CD4-positive, alpha-beta T cell treated with Interferon gamma for 1 hour (primary cell): ENCODE measurements at places on chromosomes 16 and 17.

DNA sequence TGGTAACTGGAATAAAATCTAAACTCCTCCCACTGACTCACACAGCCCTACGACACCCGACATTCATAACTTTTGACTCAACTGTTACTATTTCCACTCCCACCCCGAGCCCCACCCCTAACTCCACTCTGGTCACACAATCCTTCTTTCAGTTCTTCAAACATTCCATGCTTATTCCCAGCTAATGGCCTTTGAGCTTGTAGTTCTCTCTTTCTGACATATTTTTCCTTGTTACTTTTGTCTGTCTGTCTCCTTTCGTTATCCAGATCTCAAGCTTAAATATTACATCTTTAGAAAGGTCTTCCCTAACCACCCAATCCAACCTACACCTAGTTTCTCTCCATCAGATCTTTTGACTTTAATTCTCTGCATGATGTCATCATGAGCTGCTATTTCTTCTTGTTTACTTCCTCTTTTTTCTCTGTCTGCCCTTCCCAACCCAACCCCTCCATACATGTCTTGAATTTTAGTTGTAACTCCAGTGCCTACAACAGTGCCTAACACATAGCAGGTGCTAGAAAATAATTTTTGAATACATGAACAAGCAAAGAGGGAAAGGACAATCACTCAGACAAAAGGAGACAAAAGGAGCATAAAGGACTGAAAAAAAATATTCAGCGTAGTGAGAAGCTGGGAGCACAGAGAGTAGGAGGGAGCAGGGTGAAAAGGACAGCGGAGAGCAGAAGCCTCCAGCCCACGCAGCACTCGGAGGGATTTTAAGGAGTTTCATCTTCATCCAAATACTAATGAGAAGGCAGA lies 65.2 kb upstream of the SMIM36 start:
- no peak for DNase-seq

- no peak for DNase-seq
Observed at GRCh38 chr16:78494674-78495073, 395.2 kb downstream of the WWOX start.

DNA sequence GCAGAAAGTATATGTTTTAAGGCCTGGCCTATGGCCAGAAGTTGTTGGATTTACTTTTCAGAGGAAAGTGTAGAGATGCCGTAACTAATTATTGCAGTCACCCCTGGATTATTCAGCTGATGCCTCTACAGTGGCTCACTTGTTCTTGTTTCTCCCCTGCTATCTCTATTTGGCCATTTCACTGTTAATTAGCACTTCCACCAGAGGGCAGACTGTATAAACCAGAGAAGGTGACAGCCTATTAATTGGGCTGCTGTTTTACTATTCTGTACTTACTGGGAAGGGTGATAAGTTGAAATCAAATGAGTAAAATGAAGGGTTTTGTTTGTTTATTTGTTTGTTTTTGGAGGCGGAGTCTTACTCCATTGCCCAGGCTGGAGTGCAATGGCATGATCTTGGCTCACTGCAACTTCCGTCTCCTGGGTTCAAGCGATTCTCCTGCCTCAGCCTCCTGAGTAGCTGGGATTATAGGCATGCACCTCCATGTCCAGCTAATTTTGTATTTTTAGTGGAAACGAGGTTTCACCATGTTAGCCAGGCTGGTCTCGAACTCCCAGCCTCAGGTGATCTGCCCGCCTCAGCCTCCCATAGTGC lies 66.0 kb downstream of the CDK12 start:
- no peak for DNase-seq

- DNase-seq, result no peak
Observed at GRCh38 chr16:80014241-80014939, 413.9 kb upstream of the MAF start.

GRCh38 chr17:62098623-62099231 lies 33.6 kb upstream of the MED13 start:
- no peak for DNase-seq

DNA sequence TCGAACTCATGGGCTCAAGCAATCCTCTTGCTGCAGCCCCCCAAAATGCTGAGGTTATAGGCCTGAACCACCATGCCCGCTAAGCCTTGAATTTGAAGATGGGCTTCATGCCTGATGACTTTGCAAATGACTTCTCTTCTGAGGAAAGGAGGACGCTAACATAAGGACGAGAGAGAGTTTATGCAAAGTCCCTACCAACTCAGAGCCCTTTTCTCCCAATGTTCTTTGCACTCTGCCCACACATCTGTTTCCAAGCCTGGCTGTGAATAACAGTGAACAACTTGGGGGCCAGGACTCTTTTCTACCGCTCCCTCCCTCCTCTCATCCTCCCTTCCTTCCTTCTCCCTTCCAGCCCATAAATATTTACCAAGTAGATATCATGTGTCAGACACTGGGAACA lies 8.5 kb upstream of the NPIPB2 start:
- no peak for DNase-seq

GRCh38 chr17:57578608-57579225 lies 166.4 kb downstream of the CCDC182 start:
- DNase-seq, result no peak

DNA sequence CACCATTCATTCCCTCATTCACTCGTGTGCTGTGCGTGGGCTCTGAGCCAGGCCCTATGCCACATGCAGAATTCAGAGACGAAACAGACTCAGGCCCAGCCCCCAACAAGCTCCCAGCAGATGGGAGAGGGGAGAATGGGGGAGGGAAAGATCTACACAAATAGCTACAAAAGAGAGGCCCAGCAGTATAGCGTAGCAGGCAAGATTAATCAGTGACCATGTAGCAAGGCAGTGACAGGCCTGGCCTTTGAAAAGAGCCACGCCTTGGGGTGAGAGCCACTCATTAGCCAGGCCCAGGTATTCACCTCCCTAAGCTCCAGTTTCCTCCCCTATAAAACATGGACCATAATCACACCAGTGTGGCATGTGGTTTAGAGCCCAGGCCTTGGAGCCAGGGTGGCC lies 16.4 kb upstream of the KRT19 start:
- DNase-seq, result no peak

DNA sequence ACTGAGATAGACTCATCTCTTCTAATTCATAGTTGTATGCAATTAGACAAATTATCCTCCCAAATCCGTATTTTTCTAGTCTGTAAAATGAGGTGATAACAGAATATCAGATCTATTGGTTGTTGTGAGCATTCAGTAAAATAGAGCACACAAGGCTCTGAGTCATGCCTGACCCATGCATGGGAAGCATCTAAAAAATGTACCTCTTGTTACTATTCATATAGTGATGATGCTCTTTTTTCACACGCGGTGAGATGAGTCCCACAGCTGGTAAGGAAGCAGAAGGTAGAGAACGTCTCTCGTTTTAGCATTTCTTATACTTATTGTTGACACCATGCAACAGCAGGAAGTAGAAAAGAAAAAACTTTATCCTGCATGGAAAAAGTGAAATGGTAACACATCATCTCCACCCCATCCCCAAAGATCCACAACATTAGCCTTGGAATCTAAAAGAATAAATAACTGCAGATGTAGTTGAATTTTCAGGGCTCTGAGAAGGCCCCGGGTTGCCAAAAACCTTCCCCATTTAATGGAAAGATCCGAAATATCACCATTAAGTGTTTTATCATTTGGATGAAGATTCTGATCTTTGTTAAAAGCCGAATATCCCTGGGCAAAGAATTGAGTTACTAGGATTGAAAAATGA lies 215.6 kb downstream of the TMEM114 start:
- DNase-seq, result no peak

DNA sequence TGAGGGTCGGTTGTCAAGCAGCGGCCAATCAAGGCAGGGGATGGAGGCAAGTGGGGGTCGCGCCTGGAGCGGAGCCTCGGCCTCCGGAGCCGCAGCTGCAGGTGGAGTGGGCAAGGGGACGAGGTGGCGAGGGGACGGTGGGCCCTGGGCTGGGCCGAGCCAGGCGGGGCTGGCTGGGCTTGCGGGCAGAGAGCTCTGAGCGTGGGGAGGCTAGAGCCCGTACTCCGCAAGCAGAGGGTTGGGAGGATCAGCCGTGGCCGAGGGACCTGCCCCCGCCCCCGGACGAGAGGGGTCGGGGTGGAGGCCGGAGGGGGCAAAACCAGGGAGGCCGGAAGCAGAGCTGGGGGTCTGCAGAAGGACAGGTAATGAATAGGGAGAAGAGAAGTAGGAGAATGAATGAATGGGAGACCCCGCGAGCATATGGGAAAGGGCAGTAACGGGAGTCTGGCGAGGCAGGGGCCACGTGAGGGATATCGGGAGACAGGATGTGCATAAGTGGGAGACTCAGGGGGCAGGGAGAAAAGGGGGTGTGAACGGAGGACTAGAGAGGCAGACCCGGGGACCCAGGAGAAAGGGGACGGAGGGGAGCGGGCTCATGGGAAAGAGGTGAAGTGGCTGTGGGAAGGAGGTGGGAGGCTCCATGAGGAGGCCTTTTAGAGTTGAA lies at the start of gene KATNB1:
TSS of gene KATNB1 (plus strand) at position 16 of the 664 bp plus-strand sequence. CDS start 1,474 bp downstream, outside the sequence.
- DNase-seq, result no peak

DNA sequence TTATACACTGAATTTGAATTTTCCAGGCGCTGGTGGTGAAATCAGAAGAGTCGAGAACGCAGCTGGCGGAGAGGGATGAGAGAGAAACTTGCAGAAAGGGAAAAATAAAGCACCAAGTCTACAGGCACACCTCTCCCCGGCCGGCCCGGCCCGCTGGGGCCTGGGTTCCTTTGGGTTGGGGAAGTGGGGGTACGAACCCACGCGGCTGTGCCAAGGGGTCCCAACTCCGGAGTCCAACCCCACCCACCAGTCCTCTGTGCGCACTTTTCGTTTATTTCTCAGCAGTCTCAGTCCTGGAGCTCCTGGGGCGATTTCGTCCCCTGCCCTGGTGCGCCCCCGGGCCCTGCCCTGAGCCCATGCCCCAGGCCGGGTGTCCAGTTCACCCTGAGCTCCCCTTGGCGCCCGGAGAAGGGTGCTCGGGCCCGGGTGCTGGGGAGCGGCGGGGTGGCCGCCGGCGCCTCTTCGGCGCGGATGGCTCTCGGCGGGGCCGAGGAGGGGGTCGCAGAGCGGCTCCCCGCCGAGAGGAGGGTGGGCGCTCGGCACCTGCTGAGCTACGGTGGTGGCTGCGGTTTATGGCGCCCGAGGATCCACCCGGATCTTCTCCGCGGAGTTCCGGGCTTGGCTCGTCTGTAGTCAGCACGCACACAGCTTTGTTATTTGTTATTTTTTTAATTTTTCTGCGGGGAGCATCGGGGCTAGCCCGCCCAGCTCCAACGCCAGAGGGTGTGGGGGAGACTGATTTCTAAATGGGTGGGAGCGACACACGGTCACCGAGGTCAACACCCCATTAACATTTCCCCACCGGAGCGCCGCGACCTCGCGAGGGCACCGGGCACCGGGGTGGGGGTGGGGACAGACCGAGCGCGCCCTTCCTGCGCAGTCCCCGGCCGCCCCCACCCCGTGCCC lies 15.7 kb upstream of the CBX8 start:
- DNase-seq, result no peak

DNA sequence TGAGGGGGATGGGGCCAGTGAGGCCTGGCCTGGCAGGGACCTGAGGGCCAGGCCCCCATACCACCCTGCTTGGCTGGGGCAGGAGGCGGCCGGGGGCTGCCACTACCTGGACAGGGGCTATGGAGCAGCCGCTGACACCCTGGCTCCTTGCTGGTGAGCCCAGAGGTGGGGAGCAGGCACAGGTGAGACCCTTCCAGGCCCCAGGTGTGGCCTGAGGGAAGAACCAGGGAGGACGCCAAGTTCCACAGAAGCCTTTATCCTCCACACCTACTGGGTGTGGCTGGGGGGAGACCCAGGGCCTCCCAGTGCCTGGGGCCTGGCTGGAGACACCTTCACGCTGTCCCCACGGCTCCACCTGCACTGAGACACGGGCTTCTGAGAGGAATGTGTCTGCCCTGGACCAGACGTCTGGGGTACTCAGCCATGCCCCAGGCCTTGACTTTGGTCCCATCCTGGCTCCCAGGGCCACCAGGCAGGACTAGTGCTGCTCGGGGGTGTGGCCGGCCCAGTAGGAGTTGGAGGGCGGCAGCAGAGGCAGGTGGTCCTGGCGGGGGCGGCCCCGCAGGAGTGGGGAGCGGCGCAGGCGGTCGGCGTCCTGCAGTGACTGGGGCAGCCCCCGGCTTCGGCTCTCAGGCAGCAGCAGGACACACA lies 4.7 kb downstream of the SLC22A31 start:
- no peak for DNase-seq

- DNase-seq, result no peak
Observed at GRCh38 chr16:143456-143855, 5.0 kb upstream of the NPRL3 start.

GRCh38 chr16:56423584-56424403 lies 1.6 kb downstream of the AMFR start:
- no peak for DNase-seq

GRCh38 chr17:78939615-78940014 lies 14.4 kb upstream of the TIMP2 start:
- DNase-seq, result no peak

- no peak for DNase-seq
Observed at GRCh38 chr16:70728150-70728549, 42.3 kb upstream of the MTSS2 start.
